Activated T-cell treated with anti-CD3 and anti-CD28 coated beads for 48 hours (primary cell): ENCODE measurements at places on chromosomes 16 and 17.

- no peak for DNase-seq
Measured at GRCh38 chr17:45895304-45895968, 1.1 kb downstream of the MAPT start.

- DNase-seq = peak; percentile 38
Measured at GRCh38 chr17:62627219-62627903, at the start of gene MRC2. TSS of gene MRC2 (plus strand) at chr17:62627670. CDS start at chr17:62627803, 133 bp downstream.

- DNase-seq = no peak
Measured at GRCh38 chr17:30964876-30965275, 6.0 kb upstream of the RNF135 start.

GRCh38 chr17:59244081-59244480 is 23.8 kb downstream of the GDPD1 start:
- no peak for DNase-seq

- no peak for DNase-seq
Measured at GRCh38 chr16:54417384-54417783, 130.8 kb upstream of the IRX3 start.

- no peak for DNase-seq
Measured at GRCh38 chr16:56977823-56978430, 11.4 kb upstream of the NLRC5 start.

DNA sequence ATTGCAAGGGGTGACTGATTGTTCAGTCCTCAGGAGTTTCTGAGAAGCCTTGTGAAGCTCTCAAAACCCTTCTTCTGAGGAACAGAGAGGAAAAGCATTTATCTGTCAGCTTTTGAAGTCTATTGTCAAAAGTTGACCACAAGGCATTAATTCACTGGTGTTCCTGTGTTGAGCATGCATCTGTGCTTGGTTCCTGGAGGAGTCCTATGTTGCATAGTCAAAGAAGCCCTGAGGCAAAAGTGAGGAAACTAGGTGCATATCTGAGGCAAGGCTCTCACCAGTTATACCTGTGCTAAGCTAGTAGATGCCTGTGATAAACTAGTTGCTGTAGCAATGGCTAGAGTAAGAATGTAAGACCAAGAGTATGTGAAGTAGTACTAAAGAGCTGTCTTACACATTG is 1.8 kb upstream of the HEATR6 start:
- no peak for DNase-seq

- DNase-seq = no peak
Measured at GRCh38 chr17:31269578-31269983, 27.5 kb downstream of the OMG start.

DNA sequence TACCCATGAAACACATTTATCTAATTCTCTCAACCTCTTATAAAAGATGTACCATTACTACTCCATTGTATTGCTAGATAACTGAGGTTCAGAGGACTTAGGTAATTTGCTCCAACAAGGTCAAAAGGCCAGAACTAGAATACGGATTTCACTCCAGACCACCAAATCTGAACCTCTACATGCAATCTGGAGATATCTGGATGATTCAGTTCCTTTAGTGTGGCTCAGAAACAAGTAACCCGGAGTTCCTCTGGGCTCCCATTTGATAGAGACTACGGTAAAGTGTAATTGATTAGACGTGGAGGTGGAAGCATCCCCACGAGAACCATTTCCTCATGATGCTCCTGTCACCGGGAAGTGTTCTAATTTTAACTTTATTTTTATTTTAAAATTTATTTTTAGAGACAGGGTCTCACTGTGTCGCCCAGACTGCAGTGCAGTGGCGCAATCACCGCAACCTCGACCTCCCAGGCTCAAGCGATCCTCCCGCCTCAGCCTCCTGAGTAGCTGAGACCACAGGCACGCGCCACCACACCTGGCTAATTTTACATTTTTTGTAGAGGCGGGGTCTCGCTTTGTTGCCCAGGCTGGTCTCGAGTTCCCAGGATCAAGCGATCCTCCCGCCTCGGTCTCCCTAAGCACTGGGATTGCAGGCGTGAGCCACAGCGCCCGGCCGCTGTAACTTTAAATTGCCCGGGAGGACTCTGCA is 608 bp upstream of the COX10 start:
- DNase-seq = no peak

- no peak for DNase-seq
Measured at GRCh38 chr16:49493836-49494235, 120.2 kb downstream of the C16orf78 start.

GRCh38 chr16:85415196-85416090 is 197.7 kb upstream of the GSE1 start:
- DNase-seq = no peak

DNA sequence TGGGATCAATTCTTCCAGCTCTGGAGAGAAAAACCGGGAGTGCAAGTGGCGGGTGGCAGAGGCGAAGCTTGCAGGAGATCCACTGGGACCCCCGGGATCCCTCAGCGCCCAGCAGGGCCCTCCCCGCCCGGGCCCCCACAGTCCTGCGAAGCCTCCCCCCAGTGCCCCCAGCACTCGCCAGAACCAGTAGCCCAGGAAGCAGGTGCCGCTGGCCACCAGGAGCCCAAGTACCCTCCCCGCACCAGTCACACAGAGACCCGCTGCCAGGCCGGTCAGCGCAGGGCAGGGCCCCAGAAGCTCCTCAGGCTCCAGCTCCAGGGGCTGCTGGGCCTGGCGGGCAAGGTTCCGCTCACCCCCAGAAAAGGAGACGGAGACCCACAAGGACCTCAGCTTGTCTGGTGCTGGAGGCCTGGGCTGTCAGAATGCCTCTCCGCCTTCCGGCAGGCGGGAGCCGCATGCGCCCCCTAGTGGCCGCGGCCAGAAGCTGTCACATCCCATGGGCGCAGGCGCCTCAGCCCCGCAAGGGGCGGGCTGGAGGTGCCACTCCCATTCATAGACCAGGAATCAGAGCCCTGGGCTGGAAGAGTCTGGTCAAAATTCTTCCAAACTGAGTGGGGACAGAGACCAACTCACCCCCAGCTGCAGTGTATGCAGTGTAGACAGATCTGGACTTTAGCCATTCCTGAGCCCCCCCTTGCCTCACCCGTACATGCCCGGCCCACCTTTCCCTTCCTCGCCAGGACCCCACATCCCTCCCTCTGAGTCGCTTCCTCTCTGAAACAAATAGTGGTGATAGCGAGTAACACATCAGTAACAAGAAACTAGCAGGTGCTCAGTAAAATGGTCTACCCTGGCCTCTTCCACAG is 1002.3 kb downstream of the KCNJ18 start:
- DNase-seq = no peak

DNA sequence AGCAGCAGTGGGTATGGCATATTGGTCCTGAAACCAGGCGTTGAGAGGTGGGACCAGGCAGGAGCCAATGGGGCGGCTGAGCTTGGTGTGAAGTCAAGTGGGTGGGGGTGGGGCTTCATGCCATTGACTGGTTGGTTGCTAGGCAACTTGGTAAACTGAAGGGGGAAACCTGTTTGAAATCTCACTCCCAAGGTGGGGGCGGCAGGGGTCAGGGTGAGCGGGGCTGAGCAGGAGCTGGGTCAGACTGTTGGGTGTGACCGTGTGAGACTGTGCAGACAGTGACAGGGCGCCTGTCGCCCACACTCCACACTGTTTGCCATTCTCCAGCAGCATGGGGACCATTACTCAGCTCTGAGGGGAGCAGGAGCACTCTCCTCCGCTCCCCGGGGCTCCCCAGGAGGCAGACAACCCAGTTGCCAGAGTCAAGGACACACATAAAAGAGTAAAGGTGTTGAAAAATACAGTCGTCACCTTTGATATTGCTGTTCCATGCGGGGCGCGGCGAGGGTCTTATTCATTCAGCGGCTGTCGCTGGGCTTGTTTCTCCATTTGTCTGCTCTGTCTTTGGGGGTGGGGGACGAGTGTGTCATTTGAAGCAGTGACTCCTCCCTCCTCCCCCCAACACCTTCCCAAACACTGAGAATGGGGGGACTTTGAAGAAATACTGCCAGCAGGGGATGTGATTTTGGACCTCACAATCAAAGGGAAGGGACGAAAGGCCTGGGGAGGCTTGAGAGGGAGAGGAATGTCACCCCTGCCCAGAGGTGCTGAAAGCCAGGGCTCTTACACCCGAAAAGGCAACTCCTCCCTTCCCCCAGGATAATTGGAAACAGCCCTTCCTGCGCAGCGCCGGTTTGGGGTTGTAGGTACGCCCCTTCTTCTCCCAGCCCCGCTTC is 1.2 kb upstream of the EFNB3 start:
- no peak for DNase-seq

GRCh38 chr17:80765241-80765961 is 220.8 kb downstream of the RPTOR start:
- no peak for DNase-seq

DNA sequence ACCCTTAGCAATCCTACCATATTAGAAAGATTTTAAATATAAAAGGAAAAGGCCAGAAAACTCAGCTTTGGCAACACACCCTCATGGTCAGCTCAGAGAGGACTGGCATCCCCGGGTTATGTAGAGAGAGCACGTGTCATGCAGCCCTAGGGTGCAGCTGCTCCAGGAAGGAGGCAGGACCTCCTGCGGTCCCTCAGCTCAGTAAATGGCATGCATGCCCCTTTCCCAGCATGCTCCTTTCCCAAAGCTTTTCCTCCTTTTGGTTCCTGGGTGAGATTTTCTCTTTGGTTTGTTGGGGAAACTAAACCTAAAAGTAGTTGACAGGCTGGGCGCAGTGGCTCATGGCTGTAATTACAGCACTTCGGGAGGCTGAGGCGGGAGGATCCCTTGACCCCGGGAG is 3.9 kb downstream of the GAN start:
- DNase-seq = no peak

DNA sequence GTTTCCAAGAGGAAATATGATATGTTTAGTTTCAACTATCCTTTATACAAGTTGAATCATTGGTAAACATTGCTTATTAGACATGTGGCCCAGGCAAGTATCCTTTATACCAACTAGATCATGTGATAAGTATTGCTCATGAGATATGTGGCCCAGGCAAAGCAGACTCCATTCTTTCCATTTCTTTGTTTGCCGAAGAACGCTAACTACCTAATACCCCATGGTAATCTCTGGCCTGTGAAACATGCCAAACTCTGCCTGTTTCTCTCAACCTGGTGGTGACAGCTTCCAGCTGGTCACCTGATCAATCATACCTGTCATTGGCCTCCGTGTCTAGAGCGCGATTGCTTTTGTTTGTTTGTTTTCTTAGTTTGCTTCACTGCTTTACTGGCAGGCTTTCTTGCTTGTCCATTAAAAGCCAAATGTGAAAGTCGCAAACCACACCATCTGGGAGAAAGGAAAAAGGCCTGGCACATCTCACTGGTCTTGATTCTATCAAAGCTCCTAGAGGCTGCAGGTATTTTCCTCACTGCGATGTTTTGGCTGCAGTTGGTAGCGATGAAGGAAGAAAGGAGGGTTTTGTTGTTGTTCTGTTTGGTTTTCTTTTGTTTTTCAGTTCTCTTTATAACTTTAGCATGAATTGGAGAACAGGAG is 686.2 kb downstream of the KCNJ2 start:
- no peak for DNase-seq

DNA sequence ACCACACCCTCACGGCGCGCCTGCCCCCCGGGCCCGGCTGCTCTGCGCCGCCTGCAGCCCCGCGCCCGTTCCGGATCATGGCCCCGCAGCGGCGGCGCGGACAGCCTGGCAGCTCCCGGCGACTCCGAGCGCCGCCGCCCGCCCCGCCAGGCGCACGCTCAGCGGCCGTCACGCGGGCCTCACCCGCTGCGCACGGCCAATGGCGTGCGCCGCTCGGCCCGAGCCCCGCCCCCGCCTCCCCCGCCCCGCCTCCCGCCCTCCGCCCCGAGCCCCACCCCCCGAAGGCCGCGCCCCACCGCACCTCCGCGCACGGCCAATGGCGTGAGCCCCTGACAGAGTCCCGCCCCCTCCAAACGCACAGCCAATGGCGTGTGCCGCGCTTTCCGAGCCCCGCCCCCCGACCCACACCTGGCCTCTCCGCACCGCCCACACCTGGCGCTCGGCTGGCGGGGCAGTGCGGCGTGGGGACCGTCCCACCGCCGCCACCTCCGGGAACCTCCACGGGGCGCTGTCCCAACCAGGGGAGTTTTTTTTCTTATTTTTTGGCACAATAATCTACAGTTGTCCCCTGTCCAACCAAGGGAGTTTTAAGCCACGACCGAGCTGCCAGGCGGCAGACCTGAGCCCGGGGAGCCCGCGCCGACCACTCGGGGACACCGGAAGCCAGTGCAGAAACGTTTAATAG is at the start of gene PCYT2:
Gene PCYT2, minus strand, starts transcription at position 123 of the 685 bp plus-strand sequence. Its CDS starts 44 bp downstream, at position 79.
- peak; percentile 92 for DNase-seq

GRCh38 chr16:1674306-1674705 is 3.8 kb upstream of the JPT2 start:
- DNase-seq = no peak

- no peak for DNase-seq
Measured at GRCh38 chr16:11781773-11782172, 15.3 kb downstream of the ZC3H7A start.

DNA sequence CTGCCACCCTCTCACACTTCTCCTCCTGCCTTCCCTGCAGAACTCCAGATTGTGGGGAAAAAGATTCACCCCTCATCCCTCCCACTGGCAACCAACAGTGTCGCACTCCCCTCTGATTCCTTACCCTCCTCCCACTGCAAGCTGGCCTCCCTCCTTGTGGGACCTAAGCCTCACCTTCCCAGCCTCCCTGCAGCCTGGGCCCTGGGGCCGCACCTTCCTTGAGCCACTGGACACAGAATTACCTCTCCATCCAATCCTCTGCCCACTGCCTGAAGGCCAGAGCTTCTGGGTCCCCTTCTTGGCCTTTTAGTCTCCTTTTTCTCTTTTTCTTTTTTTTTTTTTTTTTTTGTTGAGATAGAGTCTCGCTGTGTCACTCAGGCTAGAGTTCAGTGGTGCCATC is 33.9 kb downstream of the NGFR start:
- DNase-seq = no peak

DNA sequence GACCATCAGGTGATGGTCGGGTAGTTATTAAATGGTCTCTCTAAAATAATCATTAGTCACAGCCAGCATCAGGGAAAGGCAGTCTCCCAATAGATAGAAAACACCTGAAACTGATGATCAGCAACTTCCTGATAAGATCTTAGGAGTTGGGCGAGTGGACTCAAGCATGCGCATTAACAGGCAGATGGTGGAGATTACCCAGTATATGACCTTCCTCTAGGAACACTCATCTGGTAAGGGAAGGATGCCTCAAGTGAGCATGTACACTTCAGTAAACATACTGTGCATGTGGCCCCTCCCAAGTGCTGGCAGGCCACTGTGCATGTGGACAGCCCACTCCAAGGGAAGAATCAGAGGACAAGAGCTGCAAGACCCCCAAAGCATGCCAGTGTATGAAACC is 105.9 kb downstream of the ABCC12 start:
- no peak for DNase-seq
